Activated CD4-positive, alpha-beta T cell treated with anti-CD3 and anti-CD28 coated beads, Interleukin-2, amount 10 ng/mL, durations not matched to agents 7 days and 5 days (primary cell): ENCODE measurements at places on chromosomes 1 and 21. TPM values are rescaled to one million over a fixed set of nuclear protein-coding genes. Genes with fewer than 3 reads are reported as not detected.

Gene TFF2
- not detected for total RNA-seq

Gene HHAT
- 1.5 TPM for total RNA-seq

DNA sequence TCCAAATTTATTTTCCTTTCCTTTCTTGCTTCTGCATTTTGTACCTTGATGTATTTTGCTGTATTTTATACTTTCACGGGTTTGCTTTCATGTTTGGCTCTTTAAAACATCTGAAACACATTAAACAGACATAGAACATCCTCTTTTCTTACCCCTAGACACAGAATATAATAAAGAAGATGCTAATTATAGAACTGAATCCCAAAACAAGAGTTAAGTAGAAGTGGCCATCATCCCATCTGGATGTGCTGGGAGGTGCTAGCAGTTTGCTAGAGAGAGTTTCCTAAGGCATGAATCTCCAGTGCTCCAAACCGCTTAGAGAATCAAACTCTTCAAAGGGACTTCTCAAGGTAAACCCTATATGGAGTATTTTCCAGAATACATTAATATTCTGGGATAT, 53.9 kb upstream of the GNG12 start:
- no peak for DNase-seq

- DNase-seq: no peak
Observed at GRCh38 chr1:6025269-6026094, 20.2 kb upstream of the KCNAB2 start.

DNA sequence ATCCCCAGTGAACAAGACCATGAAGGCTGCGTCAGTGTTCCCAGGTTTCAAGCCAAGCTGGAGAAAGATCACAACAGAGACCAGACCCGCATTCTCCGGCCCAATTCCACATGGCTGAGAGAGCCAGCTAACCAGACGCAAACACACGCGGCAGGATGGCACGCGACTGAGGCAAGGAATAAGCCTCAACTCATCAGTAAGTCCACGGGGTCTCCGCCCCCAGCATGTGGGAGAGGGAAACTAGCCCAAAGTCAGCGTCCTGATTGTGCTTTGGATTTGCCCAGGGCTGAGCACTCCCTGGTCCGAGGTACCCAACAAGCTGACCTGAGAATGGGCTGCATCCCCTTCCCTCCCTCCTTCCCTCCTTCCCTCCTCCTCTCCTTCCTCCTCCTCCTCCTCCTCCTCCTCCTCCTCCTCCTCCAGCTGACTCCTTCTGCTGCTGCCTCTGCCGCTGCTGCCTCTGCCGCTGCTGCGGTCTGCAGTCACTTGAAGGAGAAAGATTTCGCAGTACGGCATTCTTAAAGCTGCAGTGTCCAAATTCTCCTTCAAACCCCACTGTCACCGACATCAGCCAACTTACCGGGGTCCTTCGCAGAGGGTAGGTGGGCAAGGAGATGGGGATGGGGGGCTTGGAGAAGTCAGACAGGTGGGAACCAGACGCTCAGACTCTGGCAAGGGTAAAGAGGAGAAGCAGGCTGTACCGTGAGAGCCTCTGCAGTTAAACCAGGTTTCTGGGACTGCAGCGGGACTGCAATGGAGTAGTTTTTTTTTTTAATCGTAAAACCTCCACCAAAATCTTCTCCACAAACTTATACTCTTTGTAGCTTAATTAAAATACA, 33.0 kb upstream of the H6PD start:
- peak; percentile 26 for DNase-seq

DNA sequence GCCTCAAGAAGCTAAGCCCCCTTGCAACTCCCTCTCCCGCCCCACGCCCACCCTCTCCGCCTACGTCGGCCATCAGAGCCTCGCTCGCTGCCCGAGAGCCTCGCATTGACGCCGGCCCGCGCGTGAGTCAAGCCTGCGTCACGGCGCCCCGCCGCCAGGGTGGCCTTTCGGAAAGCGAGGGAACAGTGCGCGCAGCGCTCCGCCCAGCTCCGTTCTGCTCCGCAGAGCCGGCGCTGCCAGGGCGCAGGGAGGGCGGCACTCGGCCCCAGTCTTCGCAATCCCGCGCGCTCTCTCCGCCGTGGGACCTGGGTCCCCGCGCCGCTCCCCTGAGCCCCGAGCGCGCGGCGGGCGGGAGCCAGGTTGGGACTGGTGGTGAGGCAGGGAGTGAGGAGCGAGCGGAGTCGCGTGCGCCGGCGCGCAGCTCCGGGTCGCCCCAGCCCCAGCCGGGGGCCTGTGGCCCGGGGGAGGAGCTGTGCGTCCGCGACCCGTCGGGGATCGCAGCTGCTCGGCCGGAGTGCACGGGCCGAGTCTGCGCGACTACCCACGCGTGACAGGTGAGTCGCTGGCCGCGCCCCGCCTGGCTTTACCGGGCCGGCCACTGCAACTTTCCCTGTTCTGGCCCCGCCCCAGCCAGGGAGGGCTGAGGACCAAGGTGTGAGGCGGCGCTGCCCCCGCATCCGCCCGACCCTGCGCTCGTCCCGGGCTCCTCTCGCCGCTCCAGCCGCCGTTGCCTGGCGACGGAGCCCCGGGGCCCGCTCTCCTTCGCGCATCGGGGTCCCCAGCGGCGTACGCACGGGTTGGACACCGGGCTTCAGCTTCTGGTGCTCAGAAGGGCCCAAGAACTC, at the start of gene SLC6A17:
SLC6A17 (plus strand) TSS at position 165 of the 845 bp plus-strand sequence. CDS start 16,436 bp downstream, outside the sequence.
- DNase-seq: no peak

DNA sequence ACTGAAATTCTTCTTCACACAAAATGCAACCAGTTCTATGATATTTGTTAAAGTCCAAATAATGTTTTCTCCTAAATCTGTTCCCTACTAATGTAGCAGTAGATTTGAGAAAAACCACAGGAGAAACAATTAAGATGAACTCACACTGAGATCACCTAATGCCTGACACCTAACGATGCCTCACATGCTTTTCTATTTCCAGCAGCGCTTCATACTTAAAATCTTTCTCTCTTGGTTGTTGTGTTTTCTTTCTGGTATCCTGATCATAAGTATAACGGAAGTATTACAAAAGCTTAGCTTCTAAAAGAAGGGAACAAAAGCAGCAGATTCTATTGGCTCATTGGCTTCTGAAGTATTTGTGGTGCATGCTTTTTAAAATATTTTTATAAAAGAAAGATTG, 267.2 kb upstream of the SGIP1 start:
- DNase-seq: no peak

DNA sequence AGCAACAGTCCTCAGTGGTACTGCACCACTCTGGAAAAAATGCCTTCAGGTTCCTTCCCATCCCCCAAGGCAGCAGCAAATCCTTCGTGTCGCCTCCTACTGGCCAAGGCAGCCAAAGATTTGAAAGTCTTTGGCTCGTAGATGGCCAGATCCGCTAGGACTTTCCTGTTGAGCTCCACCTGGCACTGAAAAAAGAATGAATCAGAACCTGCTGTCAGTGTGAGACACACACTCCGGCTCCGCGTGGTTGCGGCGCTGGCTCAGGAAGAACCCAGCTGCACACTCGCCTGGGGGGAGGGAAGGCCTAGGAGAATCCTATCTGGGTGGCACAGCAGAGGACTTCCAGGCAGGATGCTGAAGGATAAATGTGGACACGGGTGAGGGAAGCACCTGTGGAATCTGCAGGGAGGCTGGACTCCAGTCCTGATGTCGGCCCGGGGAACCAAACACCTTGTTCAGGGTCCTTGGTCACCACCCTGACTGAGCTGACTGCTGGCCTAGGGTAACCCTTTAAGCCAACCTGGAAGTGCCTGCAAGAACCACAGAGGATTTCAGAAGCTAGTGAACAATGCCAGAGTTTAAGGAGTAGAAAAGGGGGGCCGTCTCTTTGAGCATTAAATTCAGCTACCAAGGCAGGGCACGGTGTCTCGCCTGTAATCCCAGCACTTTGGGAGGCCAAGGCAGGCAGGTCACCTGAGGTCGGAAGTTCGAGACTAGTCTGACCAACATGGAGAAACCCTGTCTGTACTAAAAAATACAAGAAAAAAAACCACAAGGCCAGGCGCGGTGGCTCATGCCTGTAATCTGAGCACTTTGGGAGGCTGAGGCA, 3.2 kb upstream of the CCNL2 start:
- peak; percentile 46 for DNase-seq

GRCh38 chr1:27365372-27366112, 1.2 kb downstream of the MAP3K6 start:
- peak; percentile 81 for DNase-seq

DNA sequence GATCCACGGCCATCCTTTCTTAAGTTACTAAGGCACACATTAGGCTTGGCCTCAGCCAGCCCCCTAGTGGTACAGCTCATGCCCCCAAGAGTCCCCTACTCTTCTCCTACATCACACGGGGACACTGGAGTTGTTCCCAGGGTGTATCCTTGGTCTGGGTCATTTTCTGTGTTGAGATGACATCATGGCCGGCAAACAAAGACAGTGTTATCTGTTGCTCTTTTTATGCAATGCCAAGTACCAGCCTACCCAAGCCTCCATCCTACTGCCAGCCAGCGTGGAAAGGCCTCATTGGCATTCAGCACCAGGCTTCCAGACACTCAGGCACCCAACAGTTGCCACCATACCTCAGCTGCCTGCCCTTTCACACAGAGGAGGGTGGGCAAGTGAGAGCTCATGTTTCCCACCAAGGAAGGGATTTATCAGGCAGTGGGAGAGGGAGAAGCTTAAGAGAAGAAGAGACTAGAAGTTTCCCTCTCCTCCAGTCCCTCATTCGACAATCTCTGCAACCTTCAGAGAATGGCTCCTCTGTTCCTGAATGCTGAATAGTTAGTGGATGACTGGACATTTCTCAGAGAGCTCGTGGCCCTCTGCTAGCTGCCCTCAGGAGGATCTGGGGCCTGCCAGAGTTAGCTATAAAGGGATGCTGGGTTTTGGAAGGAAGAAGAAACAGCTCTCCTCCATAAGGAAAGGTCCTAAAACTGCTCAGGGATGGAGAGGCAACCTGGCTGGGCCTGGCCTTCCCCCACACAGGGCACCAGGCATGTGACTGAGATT, 17.7 kb downstream of the CBR1 start:
- no peak for DNase-seq

GRCh38 chr1:26321315-26322041, 3.7 kb downstream of the CD52 start:
- DNase-seq: peak; percentile 96

- no peak for DNase-seq
Observed at GRCh38 chr1:109983380-109984189, 980 bp upstream of the AHCYL1 start.

DNA sequence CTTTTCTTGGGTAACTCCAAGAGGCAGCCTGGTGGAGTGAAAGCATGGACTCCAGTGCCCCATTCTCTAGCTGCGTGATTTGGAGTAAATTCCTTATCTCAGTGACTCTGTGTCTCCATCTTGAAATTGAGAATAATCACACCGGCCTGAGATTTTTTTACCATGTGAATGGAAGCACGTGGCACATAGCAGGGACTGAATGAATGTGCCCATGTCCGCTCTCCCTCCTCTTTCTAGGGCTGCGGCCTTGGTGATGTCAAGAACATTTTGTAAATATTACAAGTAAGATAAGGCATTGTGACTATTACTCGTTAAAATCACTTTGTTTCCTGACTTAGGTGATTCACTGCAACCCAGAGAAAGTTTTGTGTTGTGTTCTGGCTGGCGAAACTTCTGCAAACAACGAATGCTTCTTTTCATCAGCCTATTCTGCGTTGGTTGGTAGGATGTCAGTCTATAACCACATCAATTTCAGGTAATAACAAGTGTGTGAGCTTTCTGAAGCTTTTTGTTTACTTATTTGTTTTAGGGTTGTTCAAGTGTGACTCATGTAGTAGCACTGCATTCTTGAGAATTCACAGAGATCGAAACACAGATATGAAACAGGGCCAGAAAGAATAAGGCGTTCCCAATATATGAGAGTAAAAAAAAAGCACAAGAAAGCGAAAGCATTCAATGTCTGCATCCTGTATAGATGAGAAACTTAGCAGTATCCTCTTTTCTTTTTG, 135.7 kb upstream of the SLC45A1 start:
- peak; percentile 38 for DNase-seq

- no peak for DNase-seq
Observed at GRCh38 chr1:101706366-101706765, 290.4 kb downstream of the OLFM3 start.

GRCh38 chr1:174036798-174037197, 14.6 kb upstream of the RC3H1 start:
- DNase-seq: no peak

DNA sequence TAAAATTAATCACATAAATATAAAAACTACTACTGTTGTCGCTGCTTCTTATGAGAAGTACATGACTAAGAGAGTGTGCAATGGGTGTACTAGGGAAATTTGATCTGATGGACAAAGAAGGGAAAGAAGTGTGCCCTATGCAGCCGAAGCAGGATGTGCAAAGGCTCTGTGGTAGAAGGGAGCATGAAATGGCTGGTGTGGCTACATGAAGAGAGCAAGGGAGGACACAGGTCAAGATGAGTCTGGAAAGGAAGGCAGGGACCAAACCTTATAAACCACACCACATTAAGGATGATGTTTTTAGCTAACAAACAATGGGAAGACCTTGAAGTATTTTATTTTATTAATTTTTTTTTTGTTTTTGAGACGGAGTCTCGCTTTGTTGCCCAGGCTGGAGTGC, 20.0 kb downstream of the MAB21L3 start:
- no peak for DNase-seq

DNA sequence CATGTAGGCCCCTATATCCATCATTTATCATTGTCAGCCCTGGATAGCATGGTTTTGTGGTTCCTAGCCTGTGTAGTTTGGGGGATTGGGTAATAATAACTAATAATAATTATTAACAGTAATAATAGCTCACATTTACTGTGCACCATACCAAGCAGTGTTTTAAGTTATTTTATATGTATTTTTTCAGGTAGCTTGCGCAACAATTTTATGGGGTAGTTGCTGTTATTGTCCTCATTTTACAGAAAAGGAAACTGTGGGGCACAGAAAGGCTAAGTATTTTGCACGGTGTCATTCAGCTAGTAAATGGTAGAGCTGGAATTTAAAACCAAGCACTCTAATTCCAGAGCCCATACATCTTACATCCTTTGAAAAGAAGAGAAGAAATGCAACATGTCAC, 179.8 kb downstream of the HS2ST1 start:
- DNase-seq: no peak

- no peak for DNase-seq
Observed at GRCh38 chr1:21828506-21829210, 16.6 kb downstream of the LDLRAD2 start.

GRCh38 chr1:245663841-245664240, 509.1 kb downstream of the KIF26B start:
- no peak for DNase-seq
